ENCODE measurements at places on chromosomes 3 and 15. TPM values are rescaled to one million over a fixed set of nuclear protein-coding genes. Genes with fewer than 3 reads are reported as not detected.

DNA sequence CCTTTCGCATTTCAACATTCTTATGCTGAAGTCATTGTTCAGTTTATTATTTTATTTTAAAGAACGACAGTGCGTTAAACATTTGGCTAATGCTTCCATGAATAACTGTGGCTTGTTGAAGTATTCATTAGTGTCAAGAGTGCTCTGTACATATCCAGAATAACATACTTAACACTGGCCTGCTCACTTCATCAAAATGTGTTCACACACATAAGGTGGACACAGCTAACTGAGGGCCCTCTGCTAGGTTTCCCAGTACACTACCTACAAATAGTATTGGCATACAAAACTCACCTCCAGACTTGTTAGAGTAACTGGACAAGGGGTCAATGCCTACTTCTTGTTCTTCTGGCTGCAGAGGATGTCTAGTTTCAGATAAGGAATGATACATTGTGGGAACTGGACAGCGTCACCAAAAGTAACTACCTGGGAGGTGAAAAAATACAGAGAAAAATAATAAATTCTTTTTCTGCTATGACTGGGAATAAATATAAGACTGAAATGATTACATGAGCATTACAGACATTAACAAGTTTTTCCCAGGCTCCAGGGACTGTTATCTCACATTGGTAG lies 234.2 kb downstream of the TBC1D5 start:
- DNase-seq, result no peak

The ABHD2 gene
- total RNA-seq, result 54.5 TPM

GRCh38 chr15:57732526-57733331 lies 26.2 kb downstream of the POLR2M start:
- DNase-seq, result peak; percentile 30

DNA sequence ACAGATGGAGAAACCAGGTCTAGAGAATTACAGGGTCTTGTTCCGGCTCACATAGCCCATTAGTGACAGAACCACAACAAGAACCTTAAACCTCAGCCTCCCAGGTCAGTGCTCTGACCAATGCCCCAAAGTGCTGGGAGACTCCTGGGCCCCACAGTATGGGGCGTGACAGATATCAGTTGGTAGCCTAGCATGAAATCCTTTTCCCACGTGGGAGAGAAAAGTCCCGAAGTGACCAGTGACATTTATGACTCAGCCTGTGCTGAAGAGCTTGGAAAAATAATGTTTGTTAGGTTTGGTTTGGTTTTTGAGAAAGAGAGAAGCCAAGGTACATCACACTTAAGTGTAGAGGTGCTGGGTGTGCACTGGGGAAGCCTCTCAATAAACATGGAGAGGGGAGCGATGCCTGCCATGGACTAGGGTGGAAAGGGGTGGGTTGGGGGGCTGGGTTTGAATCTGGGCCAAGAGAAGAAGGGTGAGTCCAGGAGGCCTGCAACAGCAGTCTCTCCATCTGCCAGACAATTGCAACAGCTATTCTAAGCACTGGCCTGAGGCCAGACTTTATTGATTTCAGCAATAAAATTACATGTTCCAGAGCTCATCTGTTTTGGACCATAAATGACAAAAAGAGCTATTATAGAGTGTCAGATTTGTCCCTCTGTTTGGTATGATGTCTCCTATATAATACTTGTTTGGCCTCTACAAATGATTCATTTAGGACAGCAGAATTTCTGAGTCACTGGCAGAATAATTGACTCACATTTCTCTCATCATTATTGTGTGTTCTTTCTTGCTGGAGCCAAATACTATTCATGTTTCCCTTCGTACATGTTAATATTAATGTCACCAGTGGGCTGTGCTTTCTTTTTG lies 43.4 kb downstream of the C2CD4A start:
- no peak for DNase-seq

GRCh38 chr3:44111482-44111881 lies 130.2 kb upstream of the TOPAZ1 start:
- no peak for DNase-seq

- DNase-seq, result no peak
These were observed 65.0 kb downstream of the AAGAB start for GRCh38 chr15:67189326-67190051.

DNA sequence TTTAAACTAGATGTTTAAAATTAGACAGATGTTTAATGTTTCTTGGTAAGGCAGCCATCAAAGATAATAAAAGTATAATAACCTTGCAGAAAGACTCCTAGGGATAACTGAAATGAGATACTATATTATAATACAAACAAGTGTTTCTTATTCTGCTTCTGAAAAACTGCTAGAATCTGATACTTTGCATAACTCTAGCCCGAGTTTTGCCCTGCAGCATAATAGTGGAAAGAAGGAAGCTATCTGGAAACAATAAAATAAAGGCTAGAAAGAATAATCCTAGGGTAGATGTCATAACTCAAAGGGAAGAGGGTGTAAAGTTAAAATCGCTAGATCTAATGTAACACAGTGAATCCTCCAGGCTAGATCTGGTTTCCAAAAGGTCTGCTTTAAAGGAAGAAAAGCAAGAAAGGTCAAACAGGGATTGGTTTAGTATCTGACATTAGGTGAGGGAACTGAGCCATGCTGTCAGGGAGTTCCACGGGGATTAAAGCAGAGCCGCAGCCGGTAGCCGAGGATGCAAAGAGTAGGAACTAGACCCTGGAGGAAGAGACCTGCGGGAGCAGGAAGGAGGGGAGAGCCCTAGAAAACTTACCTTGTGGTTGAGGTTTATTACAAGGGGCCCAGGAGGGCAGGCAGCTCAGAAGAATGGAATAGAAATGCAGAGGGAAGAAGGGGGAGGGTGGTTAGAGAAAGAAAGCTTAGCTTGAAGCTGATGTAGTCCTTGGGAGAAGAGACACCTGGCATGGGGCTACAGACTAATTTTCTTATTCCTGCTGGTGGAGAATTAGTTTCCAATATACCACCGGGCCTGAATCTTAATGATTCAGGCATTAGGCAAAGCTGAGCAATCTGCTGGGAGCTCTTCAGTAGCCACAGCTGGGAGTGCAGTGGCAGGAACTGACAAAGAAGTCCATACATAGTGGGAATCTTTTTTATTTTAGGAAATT lies 46.1 kb upstream of the TUSC7 start:
- DNase-seq, result no peak

GRCh38 chr3:108662142-108662738 lies 72.7 kb downstream of the DZIP3 start:
- peak; percentile 54 for DNase-seq

The FAM81A gene
- total RNA-seq, result 0.37 TPM

DNA sequence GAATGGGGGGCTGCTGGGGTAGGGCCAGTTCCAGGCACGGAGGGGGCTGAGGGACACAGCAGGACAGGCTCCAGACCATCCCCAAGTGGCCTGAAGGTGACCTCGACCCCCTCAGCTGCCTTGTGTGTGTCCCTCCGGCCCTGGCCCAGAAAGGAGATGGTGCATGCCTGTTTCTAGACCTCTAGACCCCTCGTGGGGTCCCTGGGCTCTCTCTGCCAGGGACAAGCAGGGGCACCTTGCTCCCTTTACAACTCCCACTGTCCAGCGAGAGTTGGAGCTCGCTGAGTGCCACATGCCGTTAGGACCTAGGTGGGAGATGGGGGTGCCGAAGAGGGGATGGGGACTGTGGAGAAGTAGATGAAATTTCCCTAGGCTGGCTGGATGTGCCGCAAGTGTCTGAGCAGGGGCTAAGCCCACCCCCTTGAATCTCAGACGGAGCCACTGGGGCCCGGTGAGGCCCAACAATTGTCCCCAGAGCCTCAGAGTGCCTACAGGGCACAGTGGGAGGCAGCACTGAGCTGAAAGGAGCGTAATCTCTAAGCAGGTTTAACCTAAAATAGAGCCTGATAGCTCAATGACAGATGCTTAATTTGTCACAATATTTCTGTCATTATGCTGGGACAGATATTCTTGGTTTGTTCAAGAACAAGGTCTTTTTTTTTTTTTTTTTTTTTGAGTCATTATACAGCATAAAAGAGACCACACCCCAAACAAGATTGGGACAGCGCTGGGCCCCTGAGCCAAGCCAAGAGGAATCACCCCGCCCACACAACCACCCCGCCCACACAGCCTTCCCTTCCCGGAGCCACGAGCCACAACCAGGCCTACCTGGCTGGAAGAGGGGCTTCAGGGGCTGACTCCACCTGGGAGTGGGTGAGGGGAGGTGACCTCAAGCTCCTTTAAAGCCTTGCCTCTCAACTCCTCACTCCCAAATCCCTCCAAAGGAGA lies 23.6 kb upstream of the KLF13 start:
- DNase-seq, result no peak

- DNase-seq, result no peak
These were observed 3.3 kb downstream of the HES1 start for GRCh38 chr3:194139071-194139813.

The IL5RA gene
- 0.43 TPM for total RNA-seq

DNA sequence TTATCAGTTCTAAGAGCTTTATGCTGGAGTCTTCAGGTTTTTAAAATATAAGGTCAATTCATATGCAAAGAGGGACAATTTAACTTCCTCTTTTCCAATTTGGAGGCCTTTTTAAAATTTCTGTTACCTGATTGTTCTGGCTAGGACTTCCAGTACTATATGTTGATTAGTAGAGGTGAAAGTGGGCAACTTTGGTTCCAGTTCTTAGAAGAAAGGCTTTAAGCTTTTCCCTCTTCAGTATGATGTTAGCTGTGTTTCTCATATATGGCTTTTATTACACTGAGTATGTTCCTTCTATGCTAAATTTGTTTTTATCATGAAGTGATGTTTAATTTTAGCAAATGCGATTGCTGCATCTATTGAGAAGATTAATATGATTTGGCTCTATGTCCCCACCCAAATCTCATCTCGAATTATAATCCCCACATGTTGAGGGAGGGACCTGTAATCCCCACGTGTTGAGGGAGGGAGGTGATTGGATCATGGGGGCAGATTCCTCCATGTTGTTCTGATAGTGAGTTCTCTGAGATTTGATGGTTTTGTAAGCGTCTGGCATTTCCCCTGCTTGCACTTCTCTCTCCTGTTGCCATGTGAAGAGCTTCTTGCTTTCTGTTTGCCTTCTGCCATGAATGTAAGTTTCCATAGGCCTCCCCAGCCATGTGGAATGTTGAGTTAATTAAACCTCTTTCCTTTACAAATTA lies 33.8 kb downstream of the FAIM start:
- no peak for DNase-seq

GRCh38 chr3:15519096-15519495 lies 2.4 kb downstream of the COLQ start:
- no peak for DNase-seq

The JAGN1 gene
- 28.6 TPM for total RNA-seq

GRCh38 chr15:67175643-67176071 lies 78.8 kb downstream of the AAGAB start:
- peak; percentile 21 for DNase-seq

GRCh38 chr3:70550723-70551319 lies 238.4 kb upstream of the MDFIC2 start:
- DNase-seq, result peak; percentile 45

The GPR27 gene
- total RNA-seq, result 1.0 TPM

The TMEM108 gene
- not detected for total RNA-seq

The RBM5 gene
- total RNA-seq, result 328 TPM

The IQCH gene
- 1.9 TPM for total RNA-seq

DNA sequence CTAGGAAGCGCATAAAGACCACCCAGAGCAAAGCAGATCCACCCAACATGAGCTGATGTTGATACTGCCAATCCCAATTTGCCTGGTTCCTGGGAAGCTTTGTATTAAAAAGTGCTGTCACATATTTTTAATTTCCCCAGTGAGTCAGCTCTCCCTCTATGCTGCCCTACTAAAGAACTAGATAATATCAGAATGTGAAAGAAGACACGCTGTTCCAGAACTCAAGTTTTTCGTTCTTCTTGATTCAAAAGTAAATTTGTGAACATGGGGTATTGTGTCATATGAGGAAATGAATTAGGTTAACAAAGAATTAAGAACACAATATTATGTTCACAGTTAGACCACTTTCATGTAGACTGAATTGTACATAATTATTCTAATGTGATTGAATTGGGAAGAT lies 734.2 kb upstream of the ALCAM start:
- no peak for DNase-seq

DNA sequence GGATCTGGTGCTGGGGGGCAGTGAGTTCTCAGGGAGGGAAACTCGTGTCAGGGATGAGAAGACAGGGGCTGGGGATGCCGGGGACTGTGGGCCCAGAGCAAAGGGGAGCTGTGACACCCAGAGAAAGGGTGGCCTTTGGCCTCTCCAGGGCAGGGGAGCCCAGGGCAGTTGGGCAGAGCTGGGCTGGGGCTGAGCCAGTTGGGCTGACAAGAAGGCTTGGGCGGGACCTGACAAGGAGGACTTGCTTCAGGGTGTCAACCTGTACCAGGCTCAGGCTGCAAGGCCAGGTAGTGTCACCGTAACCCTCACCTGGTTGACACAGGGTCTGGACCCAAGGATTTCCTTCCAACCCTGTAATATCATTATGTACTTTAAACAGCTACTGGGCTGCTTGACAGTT lies 13.2 kb upstream of the ANPEP start:
- no peak for DNase-seq

The ROPN1 gene
- total RNA-seq, result not detected

- no peak for DNase-seq
These were observed 10.6 kb upstream of the SLC6A1 start for GRCh38 chr3:10981961-10982360.

- DNase-seq, result no peak
These were observed 197.7 kb downstream of the RBMS3 start for GRCh38 chr3:29478611-29479010.

The OIP5 gene
- total RNA-seq, result 0.70 TPM

The CKMT1A gene
- not detected for total RNA-seq

All from T-cell (primary cell).